ENCODE measurements at places on chromosomes 2 and 18.

GRCh38 chr2:153644955-153645354 is 166.4 kb upstream of the RPRM start:
- no peak for DNase-seq

- peak; percentile 91 for DNase-seq
Measured at GRCh38 chr2:55168221-55169154, 63.6 kb downstream of the CLHC1 start.

DNA sequence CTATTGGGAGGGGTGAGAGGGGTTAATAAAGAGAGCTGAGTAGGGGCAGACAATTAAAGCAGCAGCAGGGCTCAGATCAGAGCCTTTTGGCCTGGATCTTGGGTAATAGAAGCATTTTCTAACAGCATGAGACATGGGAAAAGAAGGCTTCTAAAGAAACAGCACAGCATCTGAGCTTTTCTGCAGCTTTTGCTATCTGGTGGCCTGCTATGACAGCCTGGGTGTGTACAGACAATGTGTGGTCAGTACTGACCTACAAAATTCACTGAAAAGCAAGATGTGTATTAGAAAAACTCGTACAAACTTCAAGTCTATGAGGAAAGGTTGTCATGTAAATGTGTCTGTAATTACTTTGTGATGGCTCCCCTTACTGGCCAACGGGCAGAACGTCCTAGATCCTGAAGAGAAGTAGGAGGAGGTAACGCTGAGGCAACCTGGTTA is 95.6 kb downstream of the GALNT3 start:
- peak; percentile 49 for DNase-seq

DNA sequence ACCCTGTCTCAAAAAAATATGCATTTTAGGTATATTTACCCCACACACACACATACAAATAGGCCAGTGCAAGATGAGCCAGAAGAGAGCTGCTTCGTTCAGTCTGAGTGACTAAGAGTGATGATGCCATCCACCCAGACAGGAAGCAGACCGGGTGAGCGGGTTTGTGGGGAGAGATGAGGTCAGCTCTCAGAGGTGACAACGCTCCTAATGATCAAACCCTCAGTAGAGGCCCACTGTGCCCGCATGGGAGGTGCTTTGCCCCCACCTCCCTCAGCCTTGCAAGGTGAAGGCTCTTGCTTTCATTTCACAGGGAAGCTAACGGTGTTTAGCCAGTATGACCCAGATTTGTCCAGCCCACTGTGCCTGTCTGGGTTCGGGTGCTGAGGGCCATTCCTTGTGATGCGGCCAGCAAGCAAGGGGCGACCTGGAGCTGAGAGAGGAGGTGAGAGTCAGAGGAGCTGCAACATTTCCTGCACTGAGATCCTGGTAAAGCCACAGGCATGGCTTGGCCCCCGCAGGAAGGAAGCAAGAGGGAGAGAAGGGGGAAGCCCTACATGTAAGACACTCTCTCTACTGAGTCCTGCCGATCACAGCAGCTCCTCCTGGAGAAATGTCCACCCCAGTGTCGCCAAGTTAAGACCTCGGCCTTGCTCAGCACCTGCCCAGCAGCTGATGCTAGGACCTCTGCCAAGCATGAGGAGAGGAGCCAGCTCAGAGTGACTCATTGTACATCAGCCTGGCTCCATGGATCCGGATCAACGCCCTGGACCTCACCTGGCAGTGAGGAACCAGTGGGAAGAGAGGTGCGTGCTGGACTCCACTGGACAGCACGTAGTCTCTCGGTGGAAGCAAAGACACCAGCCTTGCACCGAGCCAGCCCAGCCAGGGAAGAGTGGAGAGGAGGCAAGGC is 37.0 kb downstream of the NIFK start:
- DNase-seq = peak; percentile 82

GRCh38 chr2:234022424-234022823 is 28.1 kb upstream of the SPP2 start:
- DNase-seq = no peak

- peak; percentile 87 for DNase-seq
Measured at GRCh38 chr2:207311316-207312005, 145.7 kb upstream of the KLF7 start.

- DNase-seq = no peak
Measured at GRCh38 chr2:173866874-173867618, 98.1 kb downstream of the SP3 start.

GRCh38 chr18:36153203-36153602 is 23.5 kb downstream of the ELP2 start:
- DNase-seq = peak; percentile 99

- no peak for DNase-seq
Measured at GRCh38 chr2:236657215-236657614, 87.6 kb downstream of the ACKR3 start.

DNA sequence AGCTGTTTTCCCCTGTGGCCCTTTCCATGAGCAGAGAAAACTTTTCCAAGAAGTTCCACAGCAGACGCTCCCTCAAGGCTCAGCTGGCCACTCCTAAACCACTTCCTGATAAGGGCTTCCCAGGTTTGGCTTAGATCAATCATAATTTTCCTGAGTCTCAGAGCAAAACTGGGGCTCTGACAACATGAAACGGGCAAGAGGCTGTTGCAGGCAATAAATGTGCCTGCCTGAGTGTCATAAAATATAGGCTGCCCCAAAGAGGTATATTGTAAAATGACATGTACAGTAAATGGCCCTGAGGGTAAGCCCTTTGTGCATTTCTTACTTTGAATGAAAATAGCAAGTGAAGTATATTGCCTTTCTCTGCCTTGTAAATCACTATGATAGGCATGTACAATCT is 105.6 kb upstream of the UXS1 start:
- no peak for DNase-seq

DNA sequence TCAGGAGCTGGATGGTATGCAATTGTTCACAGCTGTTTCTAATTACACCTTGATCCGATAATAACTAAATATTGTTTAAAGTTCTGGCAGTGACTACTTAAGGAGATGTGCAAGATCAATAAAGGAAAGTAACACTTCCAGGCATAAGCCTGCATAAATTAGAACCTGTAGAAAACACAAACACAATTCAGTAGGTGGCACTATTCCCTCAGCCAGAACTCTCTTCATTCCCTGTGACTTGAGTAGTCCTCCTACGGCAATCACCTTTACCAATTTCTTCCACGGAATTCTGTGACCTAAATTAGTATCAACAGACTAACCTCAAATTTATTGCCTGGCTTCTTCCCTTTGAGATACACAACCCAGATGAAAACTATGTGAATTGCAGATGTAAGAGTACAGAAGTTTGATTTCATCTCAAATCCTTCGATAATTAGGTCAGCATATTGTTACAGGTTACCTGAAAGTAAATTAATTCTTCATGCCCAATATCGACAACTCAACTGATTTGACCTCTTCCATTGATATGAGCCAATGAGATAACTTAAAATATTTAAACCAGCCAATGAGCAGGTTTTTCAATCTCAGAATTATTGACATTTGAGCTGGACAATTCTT is 137.8 kb downstream of the PID1 start:
- DNase-seq = peak; percentile 56

- no peak for DNase-seq
Measured at GRCh38 chr18:51716277-51716676, 518.8 kb upstream of the MEX3C start.

GRCh38 chr2:38099099-38100028 is 23.4 kb upstream of the CYP1B1 start:
- no peak for DNase-seq

DNA sequence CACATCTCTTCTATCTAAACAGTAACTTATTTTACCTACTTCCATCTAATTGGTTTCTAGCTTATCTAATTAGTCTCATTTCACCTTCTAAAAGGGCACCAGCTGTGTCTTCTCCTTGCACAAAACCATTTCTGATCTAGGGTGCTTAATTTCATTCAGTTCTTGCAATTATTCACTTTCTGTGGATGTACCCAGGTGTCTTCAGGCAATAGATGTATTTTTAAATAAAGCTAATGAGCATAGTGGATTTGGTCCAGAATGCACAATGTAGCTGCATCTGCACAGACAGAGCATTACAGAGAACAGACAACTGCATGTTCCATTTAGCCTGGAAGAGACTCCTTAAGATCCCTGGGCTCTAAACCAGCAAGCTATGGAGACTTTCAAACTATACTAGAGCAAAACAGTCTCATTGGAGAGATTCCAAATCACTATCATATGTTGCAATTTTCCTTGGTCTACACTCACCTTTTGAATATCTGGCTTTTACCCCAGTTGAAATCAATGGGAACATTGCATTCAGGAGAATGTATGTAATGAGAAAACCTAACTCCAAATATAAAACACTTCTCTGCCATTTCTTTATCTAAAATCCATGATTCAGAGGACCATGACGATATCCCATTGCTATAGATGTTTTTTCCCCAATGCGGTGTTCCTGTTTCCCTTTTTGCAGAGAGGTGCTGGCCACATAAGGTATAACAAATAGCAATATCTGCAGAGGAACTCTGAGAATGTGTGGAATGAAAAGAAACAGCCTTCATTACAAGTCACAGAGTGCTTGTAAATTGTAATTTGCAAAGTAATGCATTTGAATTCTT is 3.5 kb upstream of the RFX8 start:
- DNase-seq = peak; percentile 33

GRCh38 chr2:121177896-121178295 is 107.1 kb downstream of the TFCP2L1 start:
- no peak for DNase-seq

DNA sequence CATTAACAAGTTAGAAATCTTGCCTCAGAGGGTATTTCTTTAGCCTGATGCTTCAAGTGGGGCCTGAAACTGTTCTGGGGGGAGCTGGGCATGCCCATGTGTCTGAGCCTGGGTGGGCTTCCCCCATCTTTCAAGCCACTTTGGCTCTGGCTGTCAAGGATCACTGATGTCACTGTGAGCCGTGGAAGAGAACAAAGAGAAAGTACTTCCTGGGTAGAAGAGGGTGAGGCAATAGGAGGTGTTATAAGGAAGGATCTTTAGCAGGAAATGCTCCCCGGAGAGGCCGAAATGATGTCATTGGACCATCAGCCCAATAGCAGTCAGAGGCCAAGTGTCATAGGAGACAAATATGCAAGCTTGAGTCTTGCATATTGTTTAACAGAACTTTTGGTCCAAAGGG is 228.4 kb upstream of the MEX3C start:
- DNase-seq = no peak

DNA sequence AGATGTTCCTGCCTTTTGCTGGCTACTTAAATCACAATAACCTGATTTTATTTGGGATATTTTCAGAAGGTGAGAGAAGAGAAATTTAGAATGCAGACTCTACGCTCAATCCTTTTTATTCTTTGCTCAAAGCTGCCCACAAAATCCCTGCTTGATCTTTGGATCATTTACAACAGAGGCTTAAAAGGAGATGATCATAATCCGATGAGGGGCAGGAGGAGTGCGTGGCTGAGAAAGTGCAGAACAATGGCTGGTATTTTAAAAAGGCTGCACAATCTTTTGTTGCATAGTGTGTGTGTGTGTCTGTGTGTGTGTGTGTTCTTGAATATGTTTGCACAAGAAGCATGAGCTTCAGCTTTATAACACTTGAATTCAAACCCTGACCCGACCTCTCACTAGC is 256.3 kb upstream of the MYT1L start:
- no peak for DNase-seq

- no peak for DNase-seq
Measured at GRCh38 chr2:210623506-210623905, 67.1 kb downstream of the CPS1 start.

DNA sequence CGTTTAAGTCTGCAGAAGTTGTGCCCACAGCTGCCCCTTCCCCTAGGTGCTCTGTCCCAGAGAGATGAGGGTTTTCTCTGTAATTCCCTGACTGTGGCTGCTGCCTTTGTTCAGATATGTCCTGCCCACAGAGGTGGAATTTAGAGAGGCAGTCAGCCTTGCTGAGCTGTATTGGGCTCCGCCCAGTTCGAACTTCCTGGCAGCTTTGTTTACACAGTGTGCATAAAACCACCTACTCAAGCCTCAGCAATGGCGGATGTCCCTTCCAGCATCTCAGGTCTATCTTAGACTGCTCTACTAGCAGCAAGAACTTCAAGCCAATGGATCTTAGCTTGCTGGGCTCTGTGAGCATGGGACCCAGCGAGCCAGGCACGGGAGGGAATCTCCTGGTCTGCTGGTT is 48.1 kb downstream of the LHCGR start:
- no peak for DNase-seq

GRCh38 chr18:28095041-28095440 is 81.9 kb downstream of the CDH2 start:
- no peak for DNase-seq
